Ecto neural progenitor cell (in vitro differentiated cells): ENCODE measurements at places on chromosomes 5 and 9.

DNA sequence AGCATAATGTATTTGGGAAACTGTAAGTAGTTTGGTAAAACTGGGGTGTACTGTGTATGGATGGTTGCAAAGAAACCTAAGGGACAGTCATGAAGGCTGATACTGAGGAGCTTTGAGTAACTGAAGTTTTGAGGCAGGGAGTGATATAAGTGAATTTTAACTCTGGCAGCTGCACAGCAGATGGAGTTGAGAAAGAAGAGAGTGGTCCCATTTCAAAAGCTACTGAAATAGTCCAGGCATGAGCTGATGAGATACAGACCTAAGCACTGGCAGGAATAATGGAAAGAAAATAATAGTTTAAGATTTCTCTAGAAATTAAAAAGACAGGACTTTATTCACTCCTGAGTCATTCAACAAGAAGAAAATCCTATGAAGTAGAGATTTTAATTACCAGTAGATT is 232.0 kb downstream of the CHSY3 start:
- no peak for DNase-seq

- DNase-seq = no peak
Observed at GRCh38 chr5:17235731-17236330, 18.4 kb downstream of the BASP1 start.

DNA sequence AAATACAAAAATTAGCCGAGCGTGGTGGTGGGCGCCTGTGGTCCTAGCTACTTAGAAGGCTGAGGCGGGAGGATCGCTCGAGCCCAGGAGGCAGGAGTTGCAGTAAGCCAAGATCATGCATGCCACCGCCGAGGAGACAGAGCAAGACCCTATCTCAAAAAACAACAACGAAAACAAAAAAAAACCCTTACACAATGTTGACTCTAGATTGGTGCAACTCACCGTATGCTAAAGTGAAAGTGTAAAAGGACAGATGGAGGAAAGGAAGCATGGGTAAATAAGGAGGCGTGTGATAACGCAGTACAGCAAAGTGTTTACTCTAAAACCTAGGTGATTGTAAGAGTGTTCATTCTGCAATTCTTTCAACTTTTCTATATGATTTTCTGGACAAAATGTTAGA is 15.9 kb upstream of the RUFY1 start:
- no peak for DNase-seq

- DNase-seq = no peak
Observed at GRCh38 chr9:18122171-18122570, 351.8 kb upstream of the ADAMTSL1 start.

- DNase-seq = no peak
Observed at GRCh38 chr9:86546712-86547111, 192.5 kb upstream of the TUT7 start.

DNA sequence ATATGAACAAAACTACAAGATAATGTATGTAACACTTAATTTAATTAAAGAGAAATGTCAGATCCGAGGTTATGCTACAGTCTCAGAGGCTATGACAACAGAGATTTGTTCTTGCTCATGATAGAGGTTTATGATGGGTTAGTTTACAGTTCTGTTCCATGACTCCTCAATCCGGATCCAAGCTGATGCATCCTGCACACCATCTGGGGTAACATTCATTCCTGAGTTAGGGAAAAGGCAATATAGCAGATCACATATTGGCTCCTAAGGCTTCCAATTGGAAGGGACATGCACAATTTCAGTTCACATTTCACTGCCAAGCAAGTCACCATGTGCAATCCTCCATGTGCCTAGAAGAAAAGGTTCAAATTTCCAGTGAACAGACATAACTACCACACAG is 40.4 kb downstream of the ABLIM3 start:
- DNase-seq = no peak

DNA sequence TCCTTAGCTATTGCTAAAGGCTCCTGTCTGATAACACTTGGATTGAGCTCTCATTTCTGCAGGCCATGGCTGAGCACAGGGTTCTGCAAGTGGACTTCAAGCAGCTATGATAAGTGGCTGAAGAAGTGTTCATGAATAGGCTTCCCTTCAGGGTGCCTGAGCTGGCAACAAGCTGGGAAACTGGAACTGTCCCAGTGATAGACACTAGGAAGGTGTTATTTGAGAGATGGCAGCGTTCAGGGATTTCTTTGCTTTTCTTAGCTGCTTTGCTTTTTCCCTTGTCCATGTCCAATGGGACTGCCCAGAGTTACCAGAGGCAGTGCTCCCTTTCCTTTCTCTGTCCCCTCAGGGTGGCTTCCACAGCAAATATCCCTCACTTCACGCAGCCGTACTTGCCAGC is 75.8 kb downstream of the INIP start:
- DNase-seq = no peak

DNA sequence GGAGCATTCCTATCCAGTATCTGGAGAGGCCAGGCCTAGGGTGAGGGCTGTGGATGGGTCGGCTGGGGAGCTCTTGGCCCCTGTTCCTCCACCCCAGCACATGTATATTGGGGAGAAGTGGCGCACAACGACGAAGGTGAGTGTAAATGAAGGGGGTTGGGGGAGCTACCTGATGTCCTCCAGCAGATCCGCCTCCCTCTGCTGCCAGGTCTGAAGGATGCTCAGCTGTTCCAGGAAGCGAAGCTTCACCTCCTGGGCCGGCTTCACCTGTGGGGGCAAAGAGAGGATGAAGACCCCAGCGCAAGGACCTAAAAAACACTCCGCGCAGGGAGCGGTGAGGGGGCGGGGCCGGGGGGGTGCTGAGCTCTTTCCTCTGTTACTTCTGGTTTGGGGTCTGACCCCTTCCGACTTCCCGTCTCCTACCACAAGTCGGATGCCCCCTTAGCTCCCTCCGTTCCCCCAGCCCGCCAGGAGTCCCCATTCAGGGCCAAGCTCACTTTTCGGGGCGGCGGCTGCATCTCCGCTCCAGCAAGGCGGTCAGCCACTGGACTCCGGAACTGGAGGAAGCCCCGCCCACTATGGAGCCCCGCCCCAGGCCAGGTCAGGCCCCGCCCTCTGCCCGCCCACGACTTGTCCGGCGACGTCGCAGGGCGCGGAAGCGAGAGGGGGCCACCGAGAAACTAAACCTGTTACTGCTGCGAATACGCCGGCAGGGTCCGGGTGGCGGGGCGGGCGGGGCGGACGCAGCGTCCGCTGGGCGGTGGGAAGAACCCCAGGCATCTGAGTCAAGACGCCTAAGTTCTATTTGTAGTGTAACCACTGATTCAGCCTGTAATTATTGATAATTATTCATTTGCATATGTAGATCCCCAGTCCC is at the start of gene FCHSD1:
FCHSD1 (minus strand) TSS at position 568 of the 877 bp plus-strand sequence; CDS start at position 518, 50 bp downstream.
- DNase-seq = peak; percentile 97

DNA sequence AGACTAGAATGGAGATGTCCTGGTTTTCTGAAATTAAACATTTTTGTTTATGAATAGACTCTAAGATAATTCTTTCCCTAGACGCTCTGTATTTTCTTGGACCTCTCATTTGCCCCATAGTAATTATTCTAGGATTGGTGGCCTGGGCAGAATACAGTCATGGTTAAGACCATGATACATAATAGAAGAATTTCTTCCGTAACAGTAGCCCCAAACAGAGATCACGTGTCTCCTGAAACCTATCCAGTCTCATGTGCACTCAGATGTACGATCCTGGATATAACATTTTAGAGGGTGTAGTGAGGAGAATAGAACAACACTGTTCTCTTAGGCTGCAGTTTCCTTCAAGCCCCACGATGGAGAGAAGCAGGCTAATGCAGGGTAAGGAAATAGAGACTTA is 22.3 kb downstream of the PCDHAC2 start:
- no peak for DNase-seq

DNA sequence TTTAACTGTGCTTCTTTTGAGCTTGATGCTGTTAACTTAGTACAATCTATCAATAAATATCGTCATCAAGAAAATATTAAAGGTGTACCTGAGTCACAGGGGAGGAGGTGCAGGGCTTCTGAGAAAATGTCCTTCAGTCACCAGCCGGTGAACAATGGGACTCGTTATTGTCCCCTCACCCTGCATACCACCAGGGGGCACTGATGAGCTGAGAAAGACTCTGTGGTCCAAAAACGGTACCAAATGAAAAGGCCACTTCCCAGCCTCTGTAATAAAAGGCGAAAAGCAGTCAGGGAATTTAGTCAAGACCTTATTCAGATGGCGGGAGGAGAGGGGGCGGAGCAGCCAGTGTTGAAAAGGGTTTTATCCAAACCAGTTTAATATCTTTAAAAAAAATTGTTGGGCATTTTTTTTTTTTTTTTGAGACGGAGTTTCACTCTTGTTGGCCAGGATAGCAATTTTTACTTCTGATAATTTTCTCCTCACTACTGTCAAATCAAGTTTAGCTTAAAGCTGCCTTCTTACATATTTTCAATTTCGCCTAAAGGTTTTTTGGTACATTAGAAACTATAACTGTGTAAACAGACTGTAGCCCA is 271.9 kb upstream of the ADAMTS16 start:
- DNase-seq = peak; percentile 70

DNA sequence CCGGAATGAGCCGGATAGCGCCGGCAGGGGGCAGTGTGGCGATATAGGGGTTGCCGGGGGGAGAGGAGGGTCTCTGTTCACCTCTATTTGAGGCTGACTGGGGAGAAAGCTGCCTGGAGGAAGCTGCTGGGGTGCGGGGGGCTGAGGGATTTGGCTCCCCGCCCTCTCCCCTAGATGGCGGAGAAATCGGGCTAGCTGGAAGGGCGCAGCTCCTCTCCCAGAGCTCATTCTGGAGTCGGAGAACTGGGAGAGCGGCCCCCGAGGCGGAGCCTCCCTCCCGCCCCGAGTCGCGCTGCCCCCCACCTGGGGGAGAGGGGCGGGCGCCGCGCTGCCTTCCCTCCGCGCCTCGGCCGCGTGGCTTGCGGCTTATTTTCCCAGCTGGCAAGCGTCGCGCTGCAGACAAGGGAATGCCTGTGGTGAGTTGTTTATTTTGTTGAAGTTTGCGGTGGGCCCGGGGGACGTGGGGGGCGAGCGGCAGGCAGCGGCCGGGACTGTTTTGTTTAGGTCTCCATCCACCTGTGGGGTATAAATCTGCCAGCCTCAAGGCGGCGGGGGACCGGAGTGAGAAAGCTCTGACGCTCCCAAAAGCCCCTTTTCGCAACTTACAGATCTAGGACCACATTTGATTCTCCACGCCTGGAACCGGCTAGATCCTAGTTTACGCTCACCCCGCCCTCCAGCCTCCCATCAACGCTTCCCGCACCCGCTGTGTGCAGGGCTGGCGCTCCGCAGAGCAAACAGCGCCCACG is 4.1 kb upstream of the RGMB start:
- DNase-seq = peak; percentile 86

DNA sequence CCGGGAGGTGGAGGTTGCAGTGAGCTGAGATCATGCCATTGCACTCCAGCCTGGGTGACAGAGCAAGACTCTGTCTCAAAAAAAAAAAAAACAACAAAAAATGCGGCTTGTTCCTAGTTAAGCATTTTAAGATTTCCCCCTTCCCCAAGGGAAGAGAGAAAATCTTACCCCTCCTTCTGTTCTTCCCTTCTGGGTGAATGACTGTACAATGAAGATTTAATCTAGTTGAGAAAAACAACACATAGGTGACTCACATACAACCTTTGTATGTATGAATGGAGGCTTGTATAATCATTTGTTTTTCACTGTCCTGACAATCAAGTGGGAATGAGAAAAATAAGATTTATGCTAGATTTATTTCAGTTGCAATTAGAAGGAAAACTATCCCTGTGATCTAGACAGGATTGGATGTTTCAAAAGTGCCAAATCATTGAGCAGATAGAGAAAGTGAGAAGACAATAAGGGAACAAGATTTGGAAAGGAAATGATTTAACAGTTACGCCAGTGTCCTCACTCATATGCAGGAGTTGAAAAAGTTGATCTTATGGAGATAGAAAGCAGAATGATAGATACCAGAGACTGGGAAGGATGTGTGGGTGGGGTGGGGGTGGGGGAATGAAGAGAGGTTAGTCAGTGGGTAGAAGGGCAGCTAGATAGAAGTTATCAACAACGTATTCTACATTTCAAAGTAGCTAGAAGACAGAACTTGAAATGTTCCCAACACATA is 16.7 kb downstream of the GDA start:
- no peak for DNase-seq

GRCh38 chr9:7293091-7293490 is 506.5 kb downstream of the DMAC1 start:
- DNase-seq = no peak

- DNase-seq = no peak
Observed at GRCh38 chr5:93088592-93089389, 492.2 kb downstream of the NR2F1-AS1 start.

GRCh38 chr9:77277719-77278118 is 100.4 kb downstream of the VPS13A start:
- no peak for DNase-seq

- DNase-seq = no peak
Observed at GRCh38 chr9:16664211-16664610, 206.3 kb downstream of the BNC2 start.

- peak; percentile 66 for DNase-seq
Observed at GRCh38 chr5:43042626-43043399, 2.7 kb upstream of the ANXA2R start.

- no peak for DNase-seq
Observed at GRCh38 chr9:130608554-130609134, 29.3 kb downstream of the FUBP3 start.

GRCh38 chr5:83321483-83322055 is 150.0 kb upstream of the VCAN start:
- DNase-seq = no peak

- no peak for DNase-seq
Observed at GRCh38 chr5:142929587-142929986, 159.4 kb downstream of the ARHGAP26 start.

DNA sequence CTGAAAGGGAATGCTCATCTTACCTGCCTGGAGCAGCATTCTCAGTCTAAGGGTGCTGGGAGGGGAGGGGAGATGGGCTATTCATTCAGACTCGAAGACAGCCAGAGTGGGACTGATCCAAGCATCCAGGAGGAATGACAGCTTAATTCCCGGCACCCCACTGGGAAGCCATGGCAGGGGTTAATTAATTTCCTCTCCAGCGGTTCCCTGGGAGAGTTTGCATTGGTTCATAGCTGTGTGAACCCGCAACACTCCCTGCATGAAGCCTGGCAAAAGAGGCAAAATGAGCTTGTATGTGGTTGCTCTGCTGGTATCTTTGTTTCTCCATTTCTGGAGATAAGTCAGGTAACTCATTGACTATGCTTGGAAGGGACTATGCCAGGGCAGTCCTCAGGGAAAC is 401.0 kb upstream of the SLC24A2 start:
- peak; percentile 78 for DNase-seq

GRCh38 chr5:156815988-156816599 is 34.0 kb upstream of the PPP1R2B start:
- no peak for DNase-seq

- DNase-seq = no peak
Observed at GRCh38 chr5:61275841-61276240, 56.2 kb upstream of the ZSWIM6 start.

- DNase-seq = no peak
Observed at GRCh38 chr5:135373736-135374515, 25.1 kb downstream of the MACROH2A1 start.

- no peak for DNase-seq
Observed at GRCh38 chr5:72917371-72917776, 38.5 kb upstream of the FCHO2 start.

DNA sequence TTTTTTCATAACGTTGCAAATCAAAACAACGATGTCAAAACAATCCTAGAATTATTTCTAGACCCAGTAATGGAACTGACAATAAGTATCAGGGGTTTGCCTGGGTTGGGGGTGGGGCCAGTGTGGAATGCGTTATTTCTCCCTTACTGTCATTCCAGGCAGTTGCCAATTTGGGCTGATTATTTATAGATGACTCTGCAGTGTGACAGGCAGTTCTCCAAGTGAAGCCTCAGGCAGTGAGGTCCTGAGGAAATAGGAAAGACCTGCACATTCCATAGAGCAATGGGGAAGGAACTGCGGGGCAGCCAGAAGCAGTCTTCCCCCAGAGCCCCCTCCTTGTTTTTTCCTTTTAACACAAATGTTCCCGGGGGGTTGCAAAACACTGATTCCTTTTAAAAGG is 179.0 kb downstream of the YTHDC2 start:
- DNase-seq = peak; percentile 63
